ENCODE measurements at places on chromosomes 16 and 17.

DNA sequence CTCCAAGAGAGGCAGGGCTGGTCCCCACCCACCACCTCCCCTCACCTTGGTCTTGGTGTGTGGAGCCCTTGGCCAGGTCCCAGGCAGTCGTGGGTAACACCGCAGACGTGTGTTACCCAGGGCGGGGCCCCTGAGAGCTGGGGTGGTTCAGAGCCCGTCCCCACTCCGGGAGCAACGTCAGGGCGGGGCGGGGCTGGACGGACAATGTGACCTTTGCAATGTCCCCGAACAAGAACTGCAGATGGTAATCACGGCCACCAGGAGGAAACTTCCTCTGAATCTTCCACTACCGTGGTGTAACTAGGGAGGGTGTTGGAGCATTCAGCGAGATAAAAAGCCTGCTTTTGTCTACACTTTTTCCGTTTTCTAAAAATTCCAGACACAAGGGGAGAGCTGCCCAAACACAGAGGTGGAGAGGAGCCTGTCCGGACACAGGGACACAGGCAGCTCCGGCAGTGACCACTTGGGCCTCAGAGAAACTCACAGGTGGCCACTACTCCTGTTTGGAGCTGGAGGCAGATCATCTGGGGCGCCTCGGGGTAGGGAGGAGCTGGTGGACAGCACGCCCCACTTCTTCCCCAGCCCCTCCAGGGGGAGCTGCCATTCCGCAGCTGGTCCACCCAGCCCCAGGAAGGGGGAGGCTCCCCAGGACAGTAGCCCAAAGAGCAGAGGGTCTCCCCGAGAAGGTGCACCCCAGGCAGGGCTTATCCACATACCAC lies 14.2 kb upstream of the SLC38A10 start:
- DNase-seq, result peak; percentile 97

DNA sequence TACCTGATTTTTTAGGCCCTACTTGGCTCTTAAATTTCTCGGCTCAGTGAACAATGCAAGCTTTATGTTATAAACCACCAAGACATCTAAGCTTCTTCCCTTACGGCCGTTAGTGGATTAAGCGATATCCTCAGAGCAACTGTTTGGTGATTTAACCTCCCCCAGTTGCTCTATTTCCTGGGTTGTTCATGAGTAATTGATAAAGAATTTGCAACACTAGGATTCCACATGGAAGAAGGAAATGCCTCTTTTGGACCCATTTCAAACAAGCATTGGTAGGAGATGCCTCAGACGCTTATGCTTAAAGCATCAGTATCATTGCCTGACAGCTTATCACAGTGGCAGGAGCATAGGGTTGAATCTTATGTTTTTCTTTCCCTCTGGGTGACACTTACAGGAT lies 65.3 kb downstream of the RBFOX1 start:
- DNase-seq, result no peak

GRCh38 chr16:25635454-25635853 lies 56.3 kb upstream of the HS3ST4 start:
- no peak for DNase-seq

DNA sequence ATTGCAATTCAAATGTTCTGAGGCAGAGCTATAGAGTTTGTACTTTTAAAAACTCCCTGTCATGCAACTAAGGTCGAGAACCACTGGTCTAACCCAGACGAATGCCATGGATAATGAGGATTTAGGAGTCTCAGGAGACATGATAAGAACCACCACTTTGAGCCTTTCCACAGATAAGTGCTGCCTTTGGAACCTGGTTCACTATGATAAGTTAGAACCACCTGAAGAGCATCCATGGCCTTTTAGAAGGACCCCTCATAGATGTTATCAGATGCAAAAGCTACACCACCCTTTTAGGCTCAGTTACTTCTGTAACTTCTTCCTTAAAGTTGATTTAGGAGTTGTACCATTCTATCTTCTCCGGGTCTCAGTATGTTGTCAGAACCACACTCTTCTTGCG lies 350.6 kb upstream of the CCL2 start:
- no peak for DNase-seq

DNA sequence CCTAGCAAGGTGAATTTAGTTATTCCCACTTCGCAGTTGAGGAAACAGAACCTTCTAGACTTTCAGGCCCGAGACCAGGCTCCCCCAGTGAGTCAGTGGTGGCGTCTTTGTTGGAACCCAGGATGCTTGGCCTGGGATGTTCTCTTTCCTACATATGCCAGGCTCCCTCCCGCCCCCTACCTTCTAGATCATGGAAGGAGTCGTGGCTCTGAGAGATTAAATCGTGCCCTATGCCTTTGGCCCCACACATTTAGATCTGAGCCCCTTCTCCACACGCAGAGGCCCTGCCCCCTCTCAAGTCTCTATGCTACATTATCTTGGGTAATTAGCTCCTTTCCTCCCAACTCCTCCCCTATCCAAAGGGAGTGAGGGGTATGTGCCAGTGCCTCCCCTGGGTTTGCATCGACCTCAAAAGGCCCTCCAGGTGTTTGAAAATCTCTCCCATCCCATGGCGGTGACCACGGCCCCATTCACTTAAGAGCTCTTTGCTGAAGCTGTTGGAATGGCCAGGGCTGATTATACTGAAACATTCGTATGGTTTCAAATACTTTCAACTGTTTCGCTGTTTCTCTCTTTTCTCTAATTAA lies 3.0 kb downstream of the NGFR start:
- no peak for DNase-seq

GRCh38 chr16:48498769-48499631 lies 111.0 kb downstream of the N4BP1 start:
- peak; percentile 18 for DNase-seq

DNA sequence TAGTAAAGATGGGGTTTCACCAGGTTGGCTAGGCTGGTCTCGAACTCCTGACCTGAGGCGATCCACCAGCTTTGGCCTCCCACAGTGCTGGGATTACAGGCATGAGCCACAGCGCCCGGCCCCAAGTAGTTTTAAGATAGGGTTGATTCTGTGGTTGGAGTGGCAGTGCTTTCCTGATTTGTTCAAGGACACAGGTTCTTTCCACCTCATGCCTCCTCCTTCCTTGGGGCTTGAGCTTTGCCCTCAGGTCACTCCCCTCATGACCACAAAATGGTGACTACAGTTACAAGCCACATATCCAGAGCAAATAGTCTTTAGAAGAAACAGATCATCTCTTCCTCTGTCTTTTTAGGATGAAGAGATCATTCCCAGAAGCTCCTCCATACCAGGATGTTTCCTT lies 25.3 kb upstream of the SMURF2 start:
- no peak for DNase-seq

DNA sequence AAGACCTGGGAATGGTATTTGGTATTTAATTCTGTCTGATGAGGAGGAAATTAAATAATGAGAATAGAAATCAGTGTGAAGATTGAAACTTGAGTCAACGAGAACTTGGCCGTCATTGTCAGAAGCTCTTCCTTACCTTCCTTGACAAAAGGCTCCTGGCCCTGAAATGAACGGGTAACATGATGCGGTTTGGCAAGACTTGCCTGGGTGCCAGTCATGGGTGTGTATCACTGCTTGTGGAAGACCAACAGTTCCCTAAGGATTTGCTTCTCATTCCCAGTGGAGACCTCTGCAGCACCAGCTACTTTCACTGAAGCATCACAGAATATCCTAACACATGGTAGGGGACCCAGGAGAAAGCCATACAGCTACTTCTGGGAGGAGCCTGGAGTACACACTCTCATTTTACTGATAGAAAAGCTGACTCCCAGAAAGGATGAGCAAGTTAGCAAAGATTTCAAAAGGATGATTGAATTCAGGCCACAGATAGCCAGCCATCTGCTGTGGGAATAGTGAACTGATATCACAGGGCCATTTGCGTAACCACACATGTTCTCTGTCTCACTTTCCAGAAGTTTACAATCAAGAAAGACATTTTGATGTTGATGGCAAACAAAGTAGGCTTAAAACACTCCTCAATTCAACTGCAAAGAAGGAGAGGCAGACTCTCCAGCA lies 258.1 kb upstream of the SALL1 start:
- DNase-seq, result no peak

DNA sequence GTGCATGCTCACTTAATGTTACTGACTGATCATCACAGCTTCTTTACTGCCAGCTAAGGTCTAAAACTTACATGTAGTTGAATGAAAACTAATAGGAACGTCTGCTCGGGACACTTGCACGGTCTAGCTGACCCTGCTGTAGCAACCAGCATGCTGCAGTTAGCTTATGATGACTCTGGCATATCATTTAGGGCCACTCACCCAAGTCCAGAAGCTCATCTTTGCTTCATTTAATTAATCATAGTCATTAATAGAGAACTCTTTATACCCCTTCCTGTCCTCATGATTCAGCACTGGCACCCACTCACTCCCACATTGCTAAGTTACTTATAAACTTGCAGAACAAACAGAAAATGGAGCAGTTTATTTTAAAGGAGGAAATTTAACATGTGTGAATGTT lies 136.3 kb downstream of the NLK start:
- DNase-seq, result no peak

GRCh38 chr17:61414141-61414935 lies 14.7 kb downstream of the TBX2 start:
- DNase-seq, result no peak

- no peak for DNase-seq
These were observed 189.4 kb upstream of the CDH8 start for GRCh38 chr16:62225675-62226074.

- peak; percentile 79 for DNase-seq
These were observed 17.5 kb downstream of the MARCHF10 start for GRCh38 chr17:62790564-62790986.

GRCh38 chr17:4444782-4445473 lies 11.2 kb downstream of the SPNS3 start:
- DNase-seq, result no peak

DNA sequence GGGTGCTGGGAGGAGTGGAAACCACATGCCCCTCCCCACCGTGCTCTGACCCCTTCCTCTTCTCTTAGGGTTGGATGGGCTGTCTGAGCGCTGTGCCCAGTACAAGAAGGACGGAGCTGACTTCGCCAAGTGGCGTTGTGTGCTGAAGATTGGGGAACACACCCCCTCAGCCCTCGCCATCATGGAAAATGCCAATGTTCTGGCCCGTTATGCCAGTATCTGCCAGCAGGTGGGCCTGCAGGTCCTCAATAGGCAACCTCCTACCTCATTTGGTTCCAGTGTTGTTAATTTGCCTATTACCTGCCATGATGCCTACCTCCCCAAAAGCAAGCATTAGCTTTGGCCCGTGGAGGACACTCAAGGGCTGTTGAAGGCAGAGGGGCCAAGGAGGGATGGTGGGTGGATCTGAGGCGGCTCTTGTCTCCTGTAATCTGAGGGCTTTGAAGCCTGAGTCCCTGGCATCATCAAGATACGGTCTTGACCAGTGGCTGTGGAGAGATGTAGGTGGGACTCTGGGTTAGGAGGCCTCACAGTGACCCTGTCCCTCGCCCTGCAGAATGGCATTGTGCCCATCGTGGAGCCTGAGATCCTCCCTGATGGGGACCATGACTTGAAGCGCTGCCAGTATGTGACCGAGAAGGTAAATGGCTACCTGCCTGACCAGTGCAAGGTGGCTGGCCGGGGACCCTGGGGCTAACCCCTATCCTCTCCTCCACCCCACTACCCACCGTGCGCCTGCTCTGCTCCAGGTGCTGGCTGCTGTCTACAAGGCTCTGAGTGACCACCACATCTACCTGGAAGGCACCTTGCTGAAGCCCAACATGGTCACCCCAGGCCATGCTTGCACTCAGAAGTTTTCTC lies 3.4 kb downstream of the ALDOA start:
- DNase-seq, result peak; percentile 69

All from T47D (cell line).